ENCODE measurements at places on chromosomes 1 and 21. TPM values are rescaled to one million over a fixed set of nuclear protein-coding genes. Genes with fewer than 3 reads are reported as not detected.

GRCh38 chr21:31180256-31181081, 142.2 kb upstream of the KRTAP19-8 start:
- DNase-seq = no peak

The FCRLA gene
- 0.27 TPM for polyA plus RNA-seq

- DNase-seq = no peak
These were observed 15.7 kb upstream of the PDXK start for GRCh38 chr21:43703035-43703880.

The LCE2C gene
- polyA plus RNA-seq = not detected

The MIXL1 gene
- polyA plus RNA-seq = 0.44 TPM

- no peak for DNase-seq
These were observed 4.1 kb upstream of the LSM10 start for GRCh38 chr1:36401602-36402503.

DNA sequence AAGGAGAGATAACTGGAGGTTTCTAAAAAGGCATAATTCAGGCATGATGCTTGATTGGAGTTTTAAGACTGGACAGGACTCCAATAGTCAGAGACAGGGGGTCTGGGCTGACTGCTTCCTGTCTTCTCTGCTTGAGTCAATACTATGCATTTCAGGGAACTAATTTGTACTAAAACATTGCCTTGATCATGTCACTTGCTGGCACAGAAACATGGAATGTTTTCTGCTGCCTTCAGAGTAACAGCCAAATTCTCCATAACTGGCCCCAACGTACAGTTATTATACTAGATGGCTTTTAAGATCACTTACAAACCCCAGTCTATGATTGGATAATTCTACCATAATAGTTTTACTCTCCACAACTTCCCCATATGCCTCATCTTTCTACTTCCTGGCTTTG, 247.0 kb downstream of the DNM3 start:
- DNase-seq = no peak

DNA sequence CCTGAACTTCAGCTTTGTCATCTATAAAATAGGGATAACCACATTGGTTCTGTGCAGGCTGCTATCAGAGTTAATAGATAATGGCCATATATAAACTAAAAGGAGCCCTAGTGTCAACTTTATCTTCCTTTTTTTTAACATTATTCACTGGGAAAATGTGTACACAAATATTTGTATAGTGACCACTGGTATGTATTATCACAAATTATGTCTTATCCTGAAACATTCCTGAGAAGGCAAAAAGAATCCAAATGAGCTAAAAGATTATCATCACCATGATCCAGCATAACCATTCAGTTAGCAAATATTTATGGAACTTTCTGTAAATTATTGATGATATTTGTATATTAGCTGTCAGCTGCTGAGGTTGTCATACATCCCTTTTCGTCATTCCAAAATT, 16.6 kb downstream of the ANGPTL3 start:
- no peak for DNase-seq

GRCh38 chr1:116540088-116540487, 30.7 kb downstream of the CD58 start:
- no peak for DNase-seq

- DNase-seq = no peak
These were observed 1.5 kb downstream of the GPATCH4 start for GRCh38 chr1:156599811-156600210.

- no peak for DNase-seq
These were observed 29.3 kb upstream of the SELENON start for GRCh38 chr1:25770541-25771220.

The CACHD1 gene
- polyA plus RNA-seq = 10.6 TPM

The CLDN19 gene
- polyA plus RNA-seq = 0.34 TPM

DNA sequence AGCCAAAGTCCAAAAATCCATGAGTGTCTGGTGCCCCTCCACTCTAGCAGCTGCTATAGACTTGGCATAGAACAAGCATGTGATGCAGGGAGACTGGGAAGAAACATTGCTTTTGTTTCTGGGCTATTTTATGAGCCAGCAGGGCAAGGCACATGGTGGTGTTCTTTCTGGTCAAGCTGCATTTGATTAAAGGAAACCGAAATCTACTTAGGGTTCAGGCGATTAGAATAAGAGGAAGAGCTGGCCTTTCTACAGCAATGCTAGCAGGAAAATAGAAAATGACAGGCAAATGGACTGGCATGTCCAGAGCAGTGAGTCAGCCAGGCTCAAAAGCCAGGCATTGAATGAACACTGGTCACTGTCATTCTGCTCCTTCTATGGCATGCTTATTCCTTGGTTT, 28.5 kb upstream of the ARHGAP29 start:
- no peak for DNase-seq

The PER3 gene
- 4.3 TPM for polyA plus RNA-seq

The CR1L gene
- polyA plus RNA-seq = 0.52 TPM

DNA sequence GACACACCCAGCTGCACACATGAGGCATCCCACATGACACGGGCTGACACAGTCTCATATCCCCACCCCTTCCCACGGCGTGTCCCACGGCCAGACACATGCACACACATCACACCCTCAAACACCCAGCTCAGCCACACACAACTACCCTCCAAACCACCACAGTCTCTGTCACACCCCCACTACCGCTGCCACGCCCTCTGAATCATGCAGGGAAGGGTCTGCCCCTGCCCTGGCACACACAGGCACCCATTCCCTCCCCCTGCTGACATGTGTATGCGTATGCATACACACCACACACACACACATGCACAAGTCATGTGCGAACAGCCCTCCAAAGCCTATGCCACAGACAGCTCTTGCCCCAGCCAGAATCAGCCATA, 22.6 kb downstream of the PODN start:
- DNase-seq = no peak

The CD53 gene
- polyA plus RNA-seq = 7.6 TPM

- DNase-seq = no peak
These were observed 12.6 kb upstream of the OR6N2 start for GRCh38 chr1:158793604-158794003.

DNA sequence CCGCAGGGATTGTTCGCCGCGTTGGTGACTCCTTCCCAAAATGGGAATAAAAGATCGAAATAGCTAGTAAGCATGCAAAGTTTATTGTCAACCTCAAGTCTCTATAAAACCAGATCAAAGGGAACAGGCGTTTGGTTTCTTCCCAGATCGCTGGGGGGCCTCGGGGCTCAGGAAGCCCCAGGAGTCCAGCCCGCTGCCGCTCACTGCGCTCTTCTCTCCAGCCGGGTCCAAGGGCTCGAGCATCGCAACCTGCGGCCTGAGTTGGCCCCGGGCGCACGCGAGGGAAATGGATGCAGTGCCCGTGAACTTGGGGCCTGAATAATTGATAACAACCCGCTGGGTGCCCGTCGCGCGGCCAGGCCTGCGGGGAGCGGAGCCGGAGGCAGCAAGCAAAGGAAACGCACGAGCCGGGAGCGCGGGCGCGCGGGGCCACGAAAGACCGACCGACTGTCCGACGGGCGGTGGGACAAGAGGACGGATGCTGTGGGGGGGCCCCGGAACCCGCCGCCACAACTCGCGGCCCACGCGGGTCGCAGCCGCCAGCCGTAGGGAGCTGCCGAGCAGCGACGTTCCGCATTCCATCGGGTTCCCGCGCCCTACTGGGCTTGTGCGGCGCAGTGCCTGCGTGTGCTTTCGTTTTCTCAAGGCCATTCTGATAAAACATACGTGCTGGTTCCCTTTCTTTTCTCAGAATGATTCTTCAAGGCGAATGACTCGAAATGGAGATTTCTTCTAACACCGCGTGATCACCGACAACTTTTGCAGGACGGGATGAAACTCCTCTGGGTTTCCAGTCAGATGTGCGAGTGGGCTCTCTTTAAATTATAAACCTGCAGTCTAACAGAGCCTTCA, 14.0 kb upstream of the ALX3 start:
- no peak for DNase-seq

The ADAMTS4 gene
- polyA plus RNA-seq = 11.8 TPM

- DNase-seq = no peak
These were observed 573 bp downstream of the C2CD4D start for GRCh38 chr1:151839082-151839412.

The KRTAP21-2 gene
- not detected for polyA plus RNA-seq

The FMO3 gene
- polyA plus RNA-seq = 0.19 TPM

The FCRL4 gene
- polyA plus RNA-seq = not detected

The CLDN17 gene
- polyA plus RNA-seq = not detected

GRCh38 chr1:84704872-84705417, 14.7 kb upstream of the SSX2IP start:
- DNase-seq = no peak

DNA sequence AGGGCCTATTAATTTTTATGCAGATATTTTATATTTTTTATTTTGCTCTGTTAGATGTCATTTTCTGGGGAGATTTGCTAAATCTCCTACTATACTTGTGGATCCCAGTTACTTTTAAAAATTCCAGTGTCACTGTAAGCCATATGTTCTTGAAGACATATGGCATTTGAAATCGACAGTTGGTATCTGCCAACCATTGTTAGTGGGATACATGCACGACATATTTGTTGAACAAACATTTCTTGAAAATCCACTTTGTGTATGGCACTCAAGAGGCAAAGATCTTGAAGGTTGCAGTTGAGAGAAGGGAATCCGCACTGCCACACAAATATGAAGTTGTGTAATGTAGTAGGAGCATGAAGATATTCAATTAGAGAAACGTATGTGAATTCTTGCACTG, 287.7 kb downstream of the HHAT start:
- DNase-seq = no peak

DNA sequence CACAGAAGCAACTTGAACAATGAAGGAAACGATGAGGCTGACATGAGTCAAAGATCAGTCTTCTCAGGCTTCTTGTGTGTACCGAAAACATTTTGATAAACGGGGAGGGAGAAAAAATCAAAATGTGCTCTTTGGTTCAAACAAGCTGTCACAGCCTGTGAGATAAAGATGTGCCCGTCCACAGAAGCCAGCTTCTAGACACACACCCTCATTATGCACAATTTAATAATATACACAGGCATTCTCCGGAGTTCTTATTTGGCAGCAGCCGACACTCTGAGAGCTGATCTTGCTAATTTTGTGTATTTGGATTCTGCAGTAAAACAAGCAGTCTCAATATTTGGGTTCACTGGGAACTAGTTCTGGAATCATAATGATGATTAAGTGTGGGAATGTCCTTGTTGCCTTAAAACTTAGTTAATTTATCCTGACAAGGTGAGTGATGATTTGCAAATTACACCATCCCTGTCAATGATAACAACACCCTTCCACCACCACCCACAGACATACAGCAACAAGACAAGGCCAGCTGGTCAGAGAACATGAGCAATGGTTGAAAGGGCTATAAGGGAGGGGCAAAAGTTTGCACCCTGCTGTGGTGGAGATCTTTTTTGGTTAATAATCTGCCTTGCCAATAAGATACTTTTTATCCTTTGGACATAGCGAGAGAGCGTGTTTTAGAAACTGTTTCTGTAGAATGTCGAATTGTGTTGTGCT, 269.9 kb upstream of the KIAA0040 start:
- no peak for DNase-seq

DNA sequence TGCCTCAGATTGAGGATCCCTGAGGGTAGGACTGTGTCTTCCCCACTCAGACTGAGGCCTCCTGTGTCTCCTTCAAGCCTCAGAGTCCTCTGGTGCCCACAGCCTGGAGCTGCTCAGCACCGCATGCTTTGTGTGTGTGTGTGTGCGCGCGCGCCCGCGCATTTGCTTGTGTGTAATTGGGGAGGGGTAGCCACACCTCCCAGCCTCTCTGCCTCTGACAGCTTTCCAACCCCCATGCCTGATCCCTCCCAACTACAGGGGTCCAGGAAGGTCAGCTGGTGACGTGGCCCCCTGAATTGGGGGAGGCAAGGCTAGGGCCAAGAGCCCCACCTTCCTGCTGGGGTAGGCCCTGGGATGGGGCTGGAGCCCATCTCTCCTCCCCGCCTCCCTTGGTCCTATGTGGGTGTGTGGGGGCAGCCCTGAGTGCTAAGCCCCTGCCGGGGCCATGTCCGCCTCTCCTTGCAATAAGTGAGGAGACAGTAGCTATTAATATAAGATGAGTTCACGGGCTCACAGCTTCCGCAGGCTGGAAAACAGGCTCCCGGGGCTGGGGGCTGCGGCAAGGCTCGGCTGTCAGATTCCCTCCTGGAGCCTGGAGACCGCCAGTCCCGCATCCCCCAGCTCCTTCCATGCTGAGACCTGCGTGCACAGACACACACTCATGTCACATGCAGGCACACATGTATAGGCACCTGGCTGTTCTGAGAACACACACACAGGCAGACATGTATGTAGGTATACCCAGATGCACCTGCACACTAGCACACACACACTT, 7.0 kb downstream of the GPR3 start:
- DNase-seq = no peak

- no peak for DNase-seq
These were observed 23.8 kb downstream of the PTTG1IP start for GRCh38 chr21:44849616-44850130.

DNA sequence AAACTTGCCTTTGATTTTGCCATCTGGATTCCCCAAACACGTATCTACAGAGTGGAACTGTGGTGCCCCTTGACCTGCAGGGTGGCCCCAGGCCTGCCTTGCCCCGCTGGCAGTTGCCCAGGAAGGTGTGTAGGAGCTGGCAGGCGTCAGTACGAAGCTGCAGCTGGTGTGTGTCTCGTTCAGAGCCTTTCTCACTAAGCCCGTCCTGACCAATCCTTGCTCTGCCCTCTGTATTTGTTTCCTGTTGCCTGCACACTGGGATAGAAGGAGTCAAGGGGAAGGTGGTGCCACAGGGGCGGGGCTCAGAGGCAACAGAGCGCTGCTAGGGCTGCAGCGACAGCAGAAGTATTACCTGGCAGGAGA, 5.2 kb upstream of the VSIG8 start:
- DNase-seq = no peak

- DNase-seq = no peak
These were observed 58.3 kb downstream of the TGFBR3 start for GRCh38 chr1:91827459-91828321.

DNA sequence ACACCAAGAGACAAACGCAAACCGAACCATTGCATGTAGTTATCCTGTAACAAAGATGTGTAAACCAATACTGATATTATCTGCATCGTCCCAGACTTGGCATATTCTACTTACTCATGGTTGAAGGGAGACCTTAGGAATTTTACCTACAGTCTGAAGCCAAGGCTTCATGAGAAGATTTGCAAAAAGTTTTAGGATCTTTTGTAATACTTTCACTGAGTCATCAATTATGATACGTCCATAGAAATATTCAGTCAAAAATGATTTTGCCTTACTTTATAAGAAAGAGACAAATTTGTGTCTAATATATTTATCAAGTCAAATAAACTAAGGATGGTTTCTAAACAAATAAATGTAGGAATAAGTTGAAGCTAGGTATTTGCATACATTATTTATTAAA, 1176.1 kb upstream of the ADGRL2 start:
- no peak for DNase-seq

- no peak for DNase-seq
These were observed 145.7 kb downstream of the DHRS3 start for GRCh38 chr1:12472156-12472797.

- no peak for DNase-seq
These were observed 648.0 kb upstream of the PLXNA2 start for GRCh38 chr1:208892147-208892546.

The PRKACB gene
- polyA plus RNA-seq = 18.8 TPM

Data from forelimb muscle (tissue), 1 donor.